ENCODE measurements at places on chromosomes 5 and 9.
A peak's percentile ranks its signal among the peaks of the same experiment; 100 is the strongest.

GRCh38 chr5:31638748-31639418 is at the start of gene PDZD2:
PDZD2 (plus strand) TSS chr5:31639131.
- peak; percentile 78 for DNase-seq

- no peak for DNase-seq
Measured at GRCh38 chr5:178150977-178151734, 2.5 kb downstream of the NHP2 start.

DNA sequence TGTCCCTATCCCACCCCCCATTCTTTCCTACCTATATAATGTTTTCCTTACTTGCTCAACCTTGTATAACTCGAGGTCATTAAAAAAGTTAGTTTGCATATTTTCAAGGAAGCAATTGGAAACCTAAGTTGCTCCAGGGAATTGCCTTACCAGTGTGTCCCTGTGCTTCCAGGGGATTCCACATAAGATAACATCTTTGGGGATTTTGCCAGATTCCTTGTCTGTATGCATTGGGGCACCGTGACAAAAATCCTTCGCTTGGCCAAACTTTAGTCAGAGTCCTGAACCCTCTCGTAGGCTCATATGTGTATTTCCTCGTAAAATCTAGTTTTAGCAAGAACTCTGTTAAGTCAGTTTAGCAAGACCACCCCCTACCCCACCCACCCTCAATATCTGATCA is 14.7 kb upstream of the OSMR start:
- DNase-seq: no peak

DNA sequence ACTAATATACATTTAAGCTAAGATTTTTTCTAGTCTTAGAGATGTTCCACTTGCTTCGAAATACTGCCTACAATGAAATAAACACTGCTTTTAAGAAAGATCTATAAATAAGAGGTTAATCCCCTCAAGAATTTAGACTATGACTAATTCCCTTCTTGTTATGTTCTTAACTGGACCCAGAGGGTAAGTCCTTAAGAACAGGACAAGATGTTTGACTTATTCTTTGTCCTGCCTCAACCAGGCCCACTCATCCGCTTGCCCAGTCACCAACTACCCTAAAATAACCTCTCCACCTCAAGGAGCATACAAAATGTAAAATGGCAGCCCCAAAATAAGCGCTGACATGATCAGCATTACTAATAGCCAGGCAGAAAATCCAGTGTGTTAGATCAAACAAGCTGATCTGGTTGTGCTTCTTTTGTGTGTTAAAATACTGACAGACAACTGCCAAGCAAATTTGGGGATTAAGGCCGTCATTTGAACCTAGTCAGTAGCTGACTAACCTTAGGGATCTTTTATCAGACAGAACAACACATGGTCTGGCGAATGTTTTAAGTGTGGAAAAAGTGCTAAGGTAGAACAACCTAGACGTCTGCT is 93.7 kb upstream of the SMC5 start:
- DNase-seq: no peak

DNA sequence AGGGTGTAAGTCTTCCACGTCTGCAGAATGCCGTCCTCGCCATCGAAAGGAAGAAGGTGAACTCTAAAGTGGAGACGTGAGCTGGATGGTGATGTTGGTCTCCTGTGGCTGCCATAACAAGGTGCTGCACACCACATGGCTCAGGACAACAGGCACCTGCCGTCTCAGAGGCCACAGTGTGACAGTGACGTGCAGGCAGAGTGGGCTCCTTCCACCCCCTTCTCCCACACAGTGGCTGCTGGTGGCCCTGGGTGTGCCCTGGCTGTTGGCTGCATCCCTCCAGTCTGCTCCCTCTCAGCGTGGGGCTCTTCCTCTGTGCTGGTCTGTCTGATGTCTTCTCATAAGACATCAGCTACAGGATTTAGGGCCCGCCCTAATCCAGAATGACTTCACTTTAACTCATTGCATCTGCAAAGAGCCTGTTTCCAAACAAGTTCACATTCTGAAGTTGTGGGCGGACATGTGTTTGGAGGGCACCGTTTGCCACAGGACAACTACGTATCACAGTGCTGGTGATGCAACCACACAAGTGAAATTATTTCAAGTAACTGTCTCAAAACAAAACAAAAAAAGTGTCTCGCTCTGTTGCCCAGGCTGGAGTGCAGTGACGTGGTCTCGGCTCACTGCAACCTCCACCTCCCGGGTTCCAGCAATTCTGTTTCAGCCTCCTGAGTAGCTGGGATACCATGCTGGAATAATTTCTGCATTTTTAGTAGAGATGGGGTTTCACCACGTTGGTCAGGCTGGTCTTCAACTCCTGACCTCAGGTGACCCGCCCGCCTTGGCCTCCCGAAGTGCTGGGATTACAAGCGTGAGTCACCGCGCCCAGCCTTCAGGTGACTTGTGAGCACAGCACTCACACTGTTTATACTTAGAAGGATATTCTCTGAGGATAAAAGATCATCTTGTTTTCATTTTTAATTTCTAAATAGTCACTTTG is 31.2 kb upstream of the CLPTM1L start:
- no peak for DNase-seq

GRCh38 chr9:119588874-119589744 is 219.9 kb upstream of the BRINP1 start:
- peak; percentile 50 for DNase-seq

DNA sequence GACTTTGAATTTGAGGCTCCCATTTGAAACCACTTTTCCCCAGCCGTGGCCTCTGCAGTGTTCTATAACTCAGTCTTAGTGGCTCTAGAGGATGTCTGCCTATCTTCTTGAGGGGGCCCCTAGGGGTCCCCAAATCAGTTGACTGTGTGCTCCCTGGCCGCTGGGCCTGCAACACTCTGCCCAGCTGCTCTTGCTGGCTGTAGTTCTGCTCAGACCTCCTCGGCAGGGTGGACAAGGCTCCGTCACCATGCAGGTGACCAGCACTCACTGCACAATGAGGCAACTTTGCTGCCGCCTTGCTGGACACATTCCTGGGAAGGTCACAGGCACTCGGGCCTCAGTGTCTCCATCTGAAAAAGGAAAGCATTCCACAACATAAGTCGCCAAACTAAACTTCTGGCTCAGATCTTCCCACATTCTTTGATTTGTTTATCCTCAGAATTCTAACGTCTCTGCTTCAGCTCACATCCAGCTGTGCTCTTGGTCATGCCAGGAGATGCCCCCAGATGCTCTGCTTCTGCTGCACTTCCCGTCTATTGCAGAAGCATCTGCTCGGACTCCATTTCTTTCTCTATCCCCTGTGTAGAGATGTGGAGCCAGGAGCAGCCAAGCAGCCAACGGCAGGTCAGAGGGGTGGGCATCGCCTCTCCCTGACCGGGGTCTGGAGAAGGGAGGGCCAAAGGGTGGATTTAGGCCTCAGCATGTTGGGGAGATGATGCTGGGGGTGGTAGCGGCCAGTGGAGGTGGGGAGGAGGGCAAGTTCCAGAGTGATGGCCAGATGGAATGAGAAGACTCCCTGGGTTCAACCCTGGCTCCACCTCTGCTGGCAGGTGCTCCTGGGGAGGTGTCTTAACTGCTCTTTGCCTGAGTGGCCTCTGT is 133.6 kb downstream of the MVB12B start:
- DNase-seq: no peak

DNA sequence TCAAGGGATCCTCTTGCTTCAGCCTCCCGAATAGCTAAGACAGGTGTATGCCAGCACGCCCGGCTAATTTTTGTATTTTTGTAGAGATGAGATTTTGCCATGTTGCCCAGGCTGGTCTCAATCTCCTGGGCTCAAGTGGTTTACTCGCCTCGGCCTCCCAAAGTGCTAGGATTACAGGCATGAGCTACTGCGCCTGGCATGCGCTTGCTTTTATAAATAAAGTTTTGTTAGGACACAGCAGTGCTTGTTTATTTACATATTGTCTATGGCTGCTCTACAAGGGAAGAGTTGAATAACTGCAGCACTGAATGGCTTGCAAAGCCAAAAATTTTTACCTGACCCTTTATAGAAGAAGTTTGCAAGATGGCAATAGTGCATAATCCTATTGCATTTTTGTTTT is 27.7 kb downstream of the GPR21 start:
- DNase-seq: no peak

DNA sequence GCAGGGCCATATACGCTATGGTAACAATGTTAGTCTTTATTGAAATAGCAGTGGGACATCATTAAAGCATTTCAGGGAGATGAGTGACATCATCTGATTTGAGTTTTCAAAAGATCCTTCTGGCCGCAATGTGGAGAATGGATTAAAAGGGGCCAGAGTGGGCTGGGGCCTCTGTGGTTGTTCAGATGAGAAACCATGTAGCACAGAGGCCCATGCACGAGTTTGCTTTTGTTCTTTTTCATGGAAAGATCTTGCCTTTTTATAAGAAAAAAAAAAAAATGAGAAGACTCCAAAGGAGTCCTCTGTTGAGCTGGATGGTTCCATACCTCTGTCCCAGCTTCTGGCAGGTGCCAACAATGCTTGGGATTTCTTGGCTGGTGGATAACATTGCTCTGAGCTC is 173.5 kb upstream of the SPRY4 start:
- no peak for DNase-seq

GRCh38 chr9:114448706-114449105 is 56.6 kb downstream of the WHRN start:
- DNase-seq: no peak

DNA sequence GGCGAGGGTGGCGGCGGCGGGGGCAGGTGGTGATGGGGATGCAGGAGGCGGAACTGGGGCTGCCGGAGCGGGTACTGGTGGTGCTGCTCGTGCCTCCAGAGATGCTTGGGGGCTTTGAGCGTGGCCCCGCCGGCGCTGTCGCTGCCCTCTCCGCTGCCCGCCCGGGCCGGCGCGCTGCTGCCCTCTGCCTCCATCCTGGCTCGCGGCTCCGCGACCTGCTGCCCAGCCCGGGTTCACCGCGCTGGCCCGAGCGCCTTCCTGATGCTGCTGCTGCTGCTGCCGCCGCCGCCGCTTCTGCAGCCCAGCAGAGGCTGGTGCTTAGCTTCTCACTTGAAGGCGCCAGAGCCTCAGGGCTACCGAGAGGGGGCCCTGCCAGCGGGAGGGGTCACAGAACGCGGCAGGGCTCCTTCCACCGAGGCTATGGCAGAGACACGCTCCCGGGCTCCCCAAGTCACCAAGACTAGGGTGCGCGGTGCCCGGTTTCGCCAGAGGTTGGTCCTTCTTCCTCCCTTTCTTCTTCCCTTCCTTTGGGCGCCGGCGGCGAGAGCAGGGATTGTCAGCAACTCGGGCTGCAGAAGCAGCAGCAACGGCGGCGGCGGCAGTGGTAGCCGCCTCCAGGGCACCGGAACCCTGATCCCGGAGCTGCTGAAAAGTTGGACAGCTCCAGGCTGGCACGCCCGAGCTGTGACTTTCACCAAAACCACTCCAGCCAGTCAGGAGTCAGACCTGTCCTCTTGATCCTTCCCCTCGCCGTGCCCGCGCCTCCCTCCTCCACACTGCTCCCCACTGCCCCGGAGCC is at the start of gene PDE4D:
Gene PDE4D (minus strand): TSS at position 298 of the 799 bp plus-strand sequence.
- DNase-seq: peak; percentile 11

- no peak for DNase-seq
Measured at GRCh38 chr9:106769331-106769730, 93.6 kb upstream of the ZNF462 start.

- DNase-seq: no peak
Measured at GRCh38 chr5:116347657-116348056, 227.0 kb downstream of the SEMA6A start.

- DNase-seq: no peak
Measured at GRCh38 chr5:180202939-180203573, 6.0 kb downstream of the RASGEF1C start.

DNA sequence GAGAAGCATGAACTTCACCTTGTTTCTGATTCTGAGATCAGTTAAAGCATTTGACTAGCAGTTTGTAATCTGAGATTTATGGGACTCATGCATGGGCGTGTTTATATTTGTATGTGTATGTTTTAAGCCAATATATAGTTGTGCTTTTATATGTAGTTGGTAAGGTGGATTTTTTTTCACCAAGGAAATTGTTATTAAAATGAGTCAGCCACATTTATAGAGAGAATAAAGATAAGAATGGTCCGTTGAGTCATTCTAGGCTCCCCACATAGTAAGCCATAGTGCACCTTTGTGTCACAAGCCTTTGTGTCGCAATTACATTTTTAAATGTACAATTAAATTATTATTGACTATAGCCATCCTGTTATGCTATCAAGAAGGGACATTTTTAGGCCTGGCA is 89.0 kb downstream of the NLN start:
- no peak for DNase-seq

- no peak for DNase-seq
Measured at GRCh38 chr5:27242258-27242626, 203.9 kb upstream of the CDH9 start.

DNA sequence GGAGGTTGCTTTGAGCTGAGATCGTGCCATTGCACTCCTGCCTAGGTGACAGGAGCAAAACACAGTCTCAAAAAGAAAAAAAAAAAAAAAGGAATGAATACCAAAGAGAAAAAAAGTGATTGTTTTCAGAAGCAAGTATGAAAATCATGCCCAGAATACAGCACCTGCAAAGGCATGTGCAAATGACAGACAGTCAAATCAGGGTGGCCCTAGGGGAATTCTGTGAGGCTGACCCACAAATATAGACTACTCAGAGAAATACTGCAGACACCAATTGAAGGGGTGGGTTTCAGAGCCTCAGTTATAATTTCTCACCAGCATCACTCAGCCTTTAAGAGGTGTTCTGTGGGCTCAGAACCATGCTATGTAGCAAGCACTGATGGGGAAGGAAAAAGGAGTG is 28.6 kb downstream of the DCAF12 start:
- DNase-seq: no peak

DNA sequence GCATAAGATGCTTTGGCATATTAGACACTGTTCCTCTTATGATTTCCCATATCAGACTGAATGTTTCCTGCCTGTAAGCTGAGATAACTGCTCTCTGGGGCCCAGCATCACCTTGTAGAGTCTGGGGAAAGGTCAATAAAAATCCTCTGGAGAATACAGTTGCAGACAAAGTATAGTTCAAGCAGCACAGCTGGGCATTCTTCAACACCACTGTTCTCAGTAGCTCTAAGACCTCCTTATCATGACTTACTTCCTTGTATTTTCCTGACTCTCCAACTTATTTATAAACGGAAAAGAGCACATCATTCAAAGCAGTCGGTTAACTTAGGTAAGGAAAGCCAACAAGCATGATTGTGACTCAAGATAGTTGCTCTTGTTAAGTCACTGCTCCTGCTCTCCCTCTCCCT is 208.7 kb upstream of the RASEF start:
- DNase-seq: no peak

DNA sequence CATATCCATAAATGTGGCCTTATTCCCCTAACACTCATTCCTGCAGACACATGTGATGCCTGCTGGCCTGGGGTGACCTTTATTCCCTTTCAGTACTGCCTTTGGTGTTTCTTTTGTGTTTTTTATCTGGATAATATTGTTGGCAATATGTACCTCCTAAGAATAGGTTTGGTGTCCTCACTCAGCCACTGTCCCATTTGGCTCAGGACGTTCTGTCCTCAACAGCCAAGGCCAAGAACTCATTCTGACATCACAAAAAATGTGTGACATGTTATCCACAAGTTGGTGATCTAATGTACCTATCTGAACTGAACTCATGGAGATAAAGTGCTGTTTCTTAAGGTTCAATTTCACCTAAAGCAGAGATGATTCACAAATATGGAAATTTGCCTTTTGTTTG is 142.9 kb upstream of the GRAMD2B start:
- no peak for DNase-seq

GRCh38 chr9:108671794-108672193 is 184.0 kb downstream of the ACTL7B start:
- DNase-seq: no peak

Measured in NCI-H1105 (cell line).